ENCODE measurements at places on chromosomes 12 and 14. TPM values are rescaled to one million over a fixed set of nuclear protein-coding genes. Genes with fewer than 3 reads are reported as not detected.

GRCh38 chr12:109157986-109158385 lies 41.6 kb downstream of the ACACB start:
- no peak overlapping the region for H3K4me3 ChIP-seq
- peaks cover 36% of the 10 kb centered on the region for H3K4me1 ChIP-seq
- DNase-seq: peak; percentile 48
- H3K27me3 ChIP-seq: no peaks in the 10 kb centered on the region

- DNase-seq: no peak
- no peaks in the 10 kb centered on the region for H3K36me3 ChIP-seq
- no peak overlapping the region for H3K4me3 ChIP-seq
- H3K4me1 ChIP-seq: peaks cover 8% of the 10 kb centered on the region
These were observed 745 bp upstream of the PPP1R36 start for GRCh38 chr14:64549016-64549415.

- H3K4me3 ChIP-seq: no peak overlapping the region
- DNase-seq: no peak
- peaks cover 10% of the 10 kb centered on the region for H3K4me1 ChIP-seq
- H3K27me3 ChIP-seq: no peaks in the 10 kb centered on the region
- no peak overlapping the region for H3K27ac ChIP-seq
- no peaks in the 10 kb centered on the region for H3K36me3 ChIP-seq
These were observed 396.1 kb downstream of the TMTC2 start for GRCh38 chr12:83082690-83083276.

DNA sequence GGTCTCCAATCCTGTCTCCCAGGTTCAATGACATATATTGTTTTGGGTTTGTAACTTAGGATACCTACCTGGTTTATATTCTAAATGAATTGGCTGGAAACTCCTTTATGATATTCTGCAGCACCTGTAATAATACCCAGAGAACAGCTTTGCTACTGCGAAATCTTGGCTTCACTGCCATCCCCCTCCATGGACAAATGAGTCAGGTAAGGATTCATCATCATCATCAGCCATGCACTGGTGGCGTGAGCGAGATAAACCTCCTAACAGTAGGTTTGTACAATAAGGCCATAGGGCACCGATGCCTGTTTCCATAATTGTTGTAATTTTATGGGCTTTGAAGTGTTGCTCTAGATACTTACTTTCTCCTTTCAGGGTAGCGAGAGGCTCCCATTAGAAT lies 10.7 kb downstream of the DDX47 start:
- H3K4me3 ChIP-seq: no peak overlapping the region
- H3K4me1 ChIP-seq: peaks cover 21% of the 10 kb centered on the region
- H3K36me3 ChIP-seq: peaks cover 88% of the 10 kb centered on the region
- no peak for DNase-seq
- H3K27ac ChIP-seq: no peak overlapping the region
- H3K27me3 ChIP-seq: no peaks in the 10 kb centered on the region

GRCh38 chr12:79573820-79574219 lies 116.9 kb downstream of the PAWR start:
- no peaks in the 10 kb centered on the region for H3K27me3 ChIP-seq
- H3K4me3 ChIP-seq: no peak overlapping the region
- H3K27ac ChIP-seq: no peak overlapping the region
- H3K36me3 ChIP-seq: peaks cover 39% of the 10 kb centered on the region
- no peaks in the 10 kb centered on the region for H3K4me1 ChIP-seq
- no peak for DNase-seq

DNA sequence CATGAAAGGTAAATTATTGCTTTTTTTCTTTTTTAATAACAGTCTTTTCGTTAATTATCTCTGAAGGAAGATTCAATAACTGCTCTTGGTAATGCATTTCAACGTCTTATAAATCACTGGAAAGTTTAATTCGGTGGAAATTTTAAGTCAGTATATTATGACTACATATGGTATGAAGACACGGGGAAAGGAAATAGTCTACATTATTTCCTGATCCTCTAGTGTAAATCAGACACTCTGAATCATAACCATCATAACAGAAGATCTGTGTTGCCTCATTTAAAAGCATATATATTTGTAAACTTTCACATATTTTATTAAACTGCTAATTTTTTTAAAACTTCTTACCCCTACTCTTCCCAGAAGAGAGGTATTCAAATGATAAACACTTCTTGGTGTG lies 53.7 kb downstream of the EFCAB11 start:
- H3K27ac ChIP-seq: no peak overlapping the region
- no peaks in the 10 kb centered on the region for H3K4me1 ChIP-seq
- H3K27me3 ChIP-seq: no peaks in the 10 kb centered on the region
- DNase-seq: no peak

GRCh38 chr12:123105211-123105826 lies 45.6 kb downstream of the PITPNM2 start:
- DNase-seq: no peak
- H3K27me3 ChIP-seq: no peaks in the 10 kb centered on the region
- H3K36me3 ChIP-seq: peaks cover 11% of the 10 kb centered on the region

GRCh38 chr12:14048941-14049545 lies 67.6 kb upstream of the GRIN2B start:
- no peaks in the 10 kb centered on the region for H3K36me3 ChIP-seq
- DNase-seq: no peak
- H3K27ac ChIP-seq: no peak overlapping the region
- H3K27me3 ChIP-seq: no peaks in the 10 kb centered on the region

GRCh38 chr12:75720812-75721641 lies 209.6 kb upstream of the KRR1 start:
- H3K4me1 ChIP-seq: peaks cover 30% of the 10 kb centered on the region
- H3K27ac ChIP-seq: peak overlapping the region; percentile 63
- H3K4me3 ChIP-seq: no peak overlapping the region
- peak; percentile 55 for DNase-seq
- H3K27me3 ChIP-seq: no peaks in the 10 kb centered on the region
- no peaks in the 10 kb centered on the region for H3K36me3 ChIP-seq

Gene CCDC60
- not detected for total RNA-seq

Gene ANKS1B
- 2.7 TPM for total RNA-seq
